Activated naive CD4-positive, alpha-beta T cell treated with anti-CD3 and anti-CD28 coated beads for 36 hours (primary cell): ENCODE measurements at places on chromosomes 7 and 10.

- DNase-seq = no peak
These were observed 14.5 kb downstream of the CAPZA2 start for GRCh38 chr7:116876664-116877442.

DNA sequence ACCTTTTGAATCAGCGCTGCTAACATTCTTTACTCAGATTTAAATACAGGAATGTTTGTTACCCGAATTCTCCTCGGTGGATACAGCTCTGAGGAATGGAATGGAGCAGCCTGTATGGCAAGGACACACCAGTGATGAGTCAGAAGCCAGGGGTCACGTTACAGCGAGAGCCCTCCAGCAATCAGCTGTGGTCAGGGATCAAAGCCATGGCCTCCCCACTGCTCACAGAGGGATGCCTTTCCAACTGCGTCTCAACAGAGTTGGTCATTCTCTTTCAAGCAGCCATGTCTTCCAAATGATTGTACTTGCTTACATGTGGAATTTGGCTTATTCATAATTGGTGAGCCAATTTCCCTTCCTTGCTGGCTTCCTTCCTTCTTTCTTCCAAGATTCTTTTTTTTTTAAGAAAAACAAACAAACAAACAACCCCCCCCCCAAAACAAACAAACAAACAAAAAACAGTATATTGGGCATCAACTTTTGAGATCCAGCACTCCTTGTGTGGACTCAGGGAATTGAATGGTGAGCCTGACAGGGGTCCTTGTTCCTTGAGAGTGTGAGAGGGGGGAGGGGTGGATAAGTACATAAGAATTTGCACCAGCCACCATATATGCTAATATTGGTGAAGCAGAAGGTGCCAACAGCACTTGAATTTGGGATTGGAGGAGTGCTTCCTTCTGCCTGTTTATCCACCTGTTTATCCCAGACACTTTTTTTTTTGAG is 100.2 kb downstream of the ATXN7L1 start:
- no peak for DNase-seq

GRCh38 chr10:113518816-113519591 is 33.8 kb upstream of the HABP2 start:
- DNase-seq = no peak

DNA sequence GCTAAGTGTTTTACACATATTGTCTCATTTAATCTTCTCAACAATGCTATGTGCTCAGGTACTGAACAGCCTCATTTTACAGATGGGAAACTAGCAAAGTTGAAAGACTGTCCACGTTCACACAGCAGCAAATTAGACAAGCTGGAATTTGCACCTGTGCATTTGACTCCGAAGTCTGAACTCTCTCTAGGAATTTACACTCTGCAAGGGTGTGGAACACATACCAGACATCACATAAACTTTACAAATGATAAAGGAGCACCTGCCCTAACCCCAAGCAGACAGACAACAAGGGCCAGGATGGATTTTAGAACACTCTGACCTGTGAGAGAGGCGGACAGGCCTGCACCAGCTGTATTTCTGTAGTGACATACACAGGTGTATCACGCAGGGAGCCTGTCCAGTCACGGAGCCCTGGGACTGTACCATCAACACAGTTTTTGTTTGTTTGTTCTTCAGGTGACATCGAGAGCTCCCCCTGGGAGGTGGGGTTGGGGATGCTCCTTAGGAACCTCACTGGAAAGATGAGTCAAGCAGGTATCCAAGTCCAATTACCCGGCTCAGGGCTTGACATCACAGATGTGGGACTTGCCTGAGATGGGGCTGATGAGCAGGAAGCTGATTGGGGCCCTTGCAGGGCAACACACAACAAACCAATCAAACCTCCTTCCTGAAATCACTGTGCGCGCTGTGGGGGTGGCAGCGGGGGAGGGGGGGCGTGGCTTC is 31.0 kb downstream of the MKI67 start:
- DNase-seq = peak; percentile 48

DNA sequence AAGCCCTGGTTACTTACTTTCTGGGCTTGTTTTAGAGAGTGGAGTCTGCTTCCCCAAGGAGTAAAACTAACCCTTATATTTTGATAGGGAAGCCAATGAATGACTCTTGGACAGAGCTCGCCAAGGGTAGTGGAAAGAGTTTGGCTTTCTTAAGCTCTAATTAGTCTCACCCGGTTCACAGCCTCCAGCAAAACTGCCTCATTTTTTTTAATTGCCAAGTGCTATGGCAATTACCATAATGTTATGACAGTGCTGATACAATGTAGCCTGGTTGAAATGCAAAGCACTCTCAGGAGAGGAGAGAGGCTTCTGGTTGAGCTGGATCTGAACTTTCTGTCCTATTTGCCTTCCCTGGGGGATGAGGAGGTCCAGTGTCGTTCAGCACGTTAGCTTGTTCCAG is 376.1 kb upstream of the CHRM2 start:
- DNase-seq = no peak
